ENCODE measurements at places on chromosomes 7 and 10.

DNA sequence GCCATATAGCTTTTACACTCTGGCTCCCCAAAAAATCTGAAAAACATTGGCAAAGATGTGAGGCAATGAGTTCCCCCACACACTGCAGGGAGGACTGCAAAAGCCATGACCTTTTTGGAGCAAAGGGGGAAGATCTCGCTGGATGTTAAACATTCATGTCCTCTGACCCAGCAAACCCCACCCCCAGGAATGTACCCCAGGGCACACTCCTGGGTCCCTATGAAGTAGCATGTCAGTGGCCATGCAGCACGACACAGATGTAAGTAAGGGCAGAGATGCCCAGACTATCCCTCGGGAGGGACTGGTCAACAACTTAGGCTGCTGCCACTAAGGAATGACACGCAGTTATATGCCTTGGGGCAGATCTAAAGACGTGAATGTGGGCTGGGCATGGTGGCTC is 100.6 kb downstream of the DLG5 start:
- no peak for DNase-seq

GRCh38 chr10:13857451-13857850 is 270.7 kb downstream of the PRPF18 start:
- DNase-seq: no peak

DNA sequence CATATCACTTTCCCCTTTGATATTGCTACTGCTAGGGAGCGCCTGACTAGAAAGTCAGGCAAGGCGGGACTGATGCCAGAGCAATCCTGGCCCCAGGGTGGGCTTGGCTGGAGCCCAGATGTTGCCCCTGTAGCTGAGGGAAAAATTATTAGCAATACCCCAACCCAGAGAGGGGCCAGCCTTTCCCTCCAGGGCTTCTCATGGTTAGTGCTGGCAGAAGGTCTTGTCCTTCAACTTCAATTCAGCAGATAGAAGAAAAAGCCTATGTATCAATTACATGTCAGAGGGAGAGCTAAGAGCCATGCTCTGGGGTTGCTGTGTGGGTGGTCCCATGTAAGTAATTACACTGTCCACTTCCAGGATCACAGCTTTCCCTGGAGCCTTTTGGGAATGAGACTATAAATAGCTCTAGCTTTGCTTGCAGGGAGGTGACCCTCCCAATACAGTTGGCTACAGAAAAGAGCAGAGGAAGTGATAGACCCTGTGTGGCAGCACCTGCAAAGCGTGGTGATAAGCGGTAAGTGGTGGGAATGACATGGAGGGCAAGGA is 579.1 kb downstream of the CCSER2 start:
- DNase-seq: no peak

GRCh38 chr10:86113044-86113443 is 253.6 kb downstream of the GRID1 start:
- no peak for DNase-seq

DNA sequence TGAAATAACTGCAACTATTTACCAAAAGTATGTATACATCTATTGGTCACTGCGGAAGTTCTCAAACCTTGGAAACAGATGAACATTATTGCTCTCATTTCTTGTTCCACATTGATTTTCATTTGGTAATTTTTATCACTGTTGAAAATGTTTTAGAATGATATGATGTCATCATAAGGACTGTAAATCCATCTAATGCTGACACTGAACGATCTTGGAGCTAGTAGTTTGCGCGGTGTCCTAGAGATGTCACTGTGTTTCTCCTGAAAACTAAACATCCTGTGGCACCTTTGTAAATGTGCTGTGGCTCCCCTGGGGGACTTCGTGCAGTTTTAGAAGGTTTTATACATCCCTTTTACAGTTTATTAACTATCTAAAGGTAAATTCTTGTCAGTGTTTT is 73.5 kb downstream of the DNAJB9 start:
- DNase-seq: no peak

- DNase-seq: no peak
Measured at GRCh38 chr10:78742730-78743615, 325.8 kb upstream of the ZMIZ1 start.

DNA sequence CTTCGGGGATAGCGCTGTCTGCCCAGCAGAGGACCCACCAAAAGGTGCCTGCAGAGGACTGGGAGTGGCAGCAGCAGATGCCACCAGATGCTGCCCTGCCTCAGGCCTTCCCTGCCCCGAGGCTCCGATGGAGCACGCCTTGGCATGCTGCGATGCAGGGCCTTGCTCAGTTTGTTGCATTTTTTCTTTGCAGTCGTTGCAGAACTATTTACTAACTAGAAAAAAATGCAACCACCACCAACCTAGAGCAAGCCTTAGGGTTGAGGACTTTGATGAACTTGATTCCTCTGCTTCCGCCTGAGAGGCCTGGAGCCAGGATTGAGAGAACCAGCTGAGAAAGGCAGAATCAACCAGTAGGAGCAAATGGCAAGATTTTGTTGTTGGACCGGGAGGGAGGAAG is 585.6 kb upstream of the MKI67 start:
- no peak for DNase-seq

GRCh38 chr7:111499027-111499426 is 63.3 kb downstream of the IMMP2L start:
- DNase-seq: peak; percentile 5

GRCh38 chr7:22782616-22783232 is 39.9 kb downstream of the TOMM7 start:
- peak; percentile 75 for DNase-seq

GRCh38 chr7:27171637-27172314 is 2.3 kb downstream of the HOXA10 start:
- DNase-seq: no peak

Data from stimulated activated CD4-positive, alpha-beta T cell treated with anti-CD3 and anti-CD28 coated beads, Interleukin-2, amount 100 ng/mL, for 48 hours (primary cell).